ENCODE measurements at places on chromosomes 5 and 9.

DNA sequence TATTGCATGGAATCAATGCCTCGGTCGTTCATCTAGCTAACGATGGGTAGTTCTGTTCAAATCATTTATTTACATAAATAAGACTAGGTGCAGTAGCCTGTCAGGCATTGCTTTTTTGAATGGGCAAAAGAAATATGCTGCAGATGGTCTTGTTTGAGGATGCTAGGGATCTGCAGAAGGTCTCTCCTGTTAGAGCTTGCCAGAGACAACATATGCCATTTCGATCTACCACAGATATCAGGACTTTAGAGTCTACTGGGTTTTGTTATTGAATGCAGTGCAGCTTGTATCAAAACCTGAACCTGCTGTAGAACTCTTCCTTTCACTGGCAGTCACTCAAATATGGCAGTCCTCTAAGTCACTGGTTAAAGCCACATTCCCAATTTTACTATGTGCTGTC is 381.1 kb upstream of the CDH10 start:
- peak; percentile 94 for DNase-seq

DNA sequence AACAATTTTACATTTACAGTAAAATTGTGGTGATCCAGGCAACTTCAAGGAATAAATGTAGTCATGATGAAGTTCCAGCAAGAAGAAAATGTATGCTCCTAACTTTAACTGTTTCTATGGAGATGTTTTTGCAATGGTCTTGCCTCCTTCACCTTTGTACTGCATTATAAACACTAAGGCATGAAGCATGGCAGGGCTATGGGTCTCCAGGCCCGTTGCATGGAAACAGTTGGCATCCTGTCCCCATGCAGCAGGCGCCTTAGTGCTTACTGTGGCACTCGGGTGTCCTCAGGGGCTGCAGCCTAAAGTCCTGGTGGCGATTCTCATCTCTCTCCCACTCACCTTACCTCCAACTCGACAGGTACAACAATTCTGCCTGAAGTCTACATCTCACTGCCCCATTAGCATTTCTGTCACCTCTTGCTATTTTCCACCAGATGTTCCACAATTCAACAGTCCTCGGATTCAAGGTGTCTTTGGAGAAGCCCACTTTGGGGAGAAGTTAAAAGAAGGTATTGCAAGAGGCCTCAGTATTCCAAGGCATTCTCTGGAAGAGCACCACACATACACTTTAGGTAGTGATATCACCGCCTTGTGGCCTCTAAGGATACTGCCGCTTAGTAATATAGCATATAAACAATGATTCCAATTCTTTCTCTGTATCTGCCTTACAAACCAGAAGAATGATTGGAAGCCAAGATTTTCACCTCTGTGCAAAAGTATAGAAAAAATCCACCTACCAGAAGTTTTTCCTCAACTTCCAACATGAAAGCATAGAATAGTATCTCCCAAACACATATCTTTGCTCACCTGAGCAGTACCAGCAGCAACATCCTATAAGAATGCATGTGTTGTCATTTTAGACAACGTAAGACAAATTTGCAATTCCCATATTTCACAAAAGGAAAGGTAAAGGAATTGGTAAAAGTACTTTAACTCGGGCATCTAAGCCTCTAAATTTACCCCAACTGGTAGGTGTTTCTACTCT is 5.1 kb downstream of the LIFR start:
- peak; percentile 43 for DNase-seq

GRCh38 chr5:74070766-74071165 is 444.8 kb downstream of the ARHGEF28 start:
- DNase-seq = no peak

- no peak for DNase-seq
Measured at GRCh38 chr9:136180586-136180985, 24.3 kb downstream of the LHX3 start.

DNA sequence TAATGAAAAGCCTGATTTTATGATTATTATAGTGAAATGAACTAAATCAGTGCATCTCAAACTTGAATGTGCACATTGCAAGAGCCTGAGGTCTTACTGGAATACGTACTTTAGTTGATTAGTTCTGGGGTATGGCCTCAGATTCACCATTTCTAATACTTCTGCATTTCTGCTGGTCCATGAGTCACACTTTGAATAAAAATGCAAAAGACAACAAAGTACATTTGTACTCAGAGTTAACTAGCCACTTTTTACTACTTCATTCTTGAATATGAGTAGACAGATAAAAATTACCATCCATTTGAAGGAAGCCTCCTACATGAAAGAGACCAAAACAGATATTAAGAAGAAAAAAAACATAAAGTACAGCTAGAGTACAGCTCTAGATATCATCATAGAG is 27.1 kb upstream of the PRR16 start:
- DNase-seq = no peak

- DNase-seq = no peak
Measured at GRCh38 chr5:423626-424261, 19.2 kb upstream of the EXOC3 start.

DNA sequence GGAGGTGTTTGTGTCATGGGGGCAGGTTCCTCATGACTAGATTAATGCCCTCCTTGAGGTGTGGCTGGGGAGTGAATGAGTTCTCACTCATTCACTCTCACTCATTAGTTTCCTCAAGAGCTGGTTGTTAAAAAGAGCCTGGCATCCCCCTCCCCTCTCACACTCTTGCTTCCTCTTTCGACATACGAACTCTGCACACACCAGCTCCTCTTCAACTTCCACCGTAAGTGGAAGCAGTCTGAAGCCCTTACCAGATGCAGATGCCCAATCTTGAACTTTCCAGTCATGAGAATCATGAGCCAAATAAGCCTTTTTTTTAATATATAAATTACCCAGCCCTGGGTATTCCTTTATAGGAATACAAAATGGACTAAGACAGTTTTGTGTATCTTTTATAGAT is 82.5 kb downstream of the SPRY4 start:
- DNase-seq = no peak

- DNase-seq = no peak
Measured at GRCh38 chr9:125812403-125812802, 65.2 kb downstream of the PBX3 start.

DNA sequence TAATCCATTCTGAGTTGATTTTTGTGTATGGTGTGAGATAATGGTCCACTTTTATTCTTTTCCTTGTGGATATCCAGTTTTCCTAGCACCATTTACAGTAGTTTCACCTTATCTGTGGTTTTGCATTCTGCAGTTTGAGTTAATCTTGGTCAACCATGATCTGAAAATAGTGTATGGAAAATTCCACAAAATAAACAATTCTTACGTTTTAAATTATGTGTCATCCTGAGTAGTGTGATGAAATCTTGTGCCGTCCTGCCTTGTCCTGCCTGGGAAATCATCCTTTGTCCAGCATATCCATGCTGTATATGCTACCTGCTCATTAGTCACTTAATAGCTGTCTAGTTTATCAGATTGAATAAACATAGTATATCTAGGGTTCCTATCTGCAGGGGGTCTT is 42.1 kb downstream of the CDC42SE2 start:
- no peak for DNase-seq

DNA sequence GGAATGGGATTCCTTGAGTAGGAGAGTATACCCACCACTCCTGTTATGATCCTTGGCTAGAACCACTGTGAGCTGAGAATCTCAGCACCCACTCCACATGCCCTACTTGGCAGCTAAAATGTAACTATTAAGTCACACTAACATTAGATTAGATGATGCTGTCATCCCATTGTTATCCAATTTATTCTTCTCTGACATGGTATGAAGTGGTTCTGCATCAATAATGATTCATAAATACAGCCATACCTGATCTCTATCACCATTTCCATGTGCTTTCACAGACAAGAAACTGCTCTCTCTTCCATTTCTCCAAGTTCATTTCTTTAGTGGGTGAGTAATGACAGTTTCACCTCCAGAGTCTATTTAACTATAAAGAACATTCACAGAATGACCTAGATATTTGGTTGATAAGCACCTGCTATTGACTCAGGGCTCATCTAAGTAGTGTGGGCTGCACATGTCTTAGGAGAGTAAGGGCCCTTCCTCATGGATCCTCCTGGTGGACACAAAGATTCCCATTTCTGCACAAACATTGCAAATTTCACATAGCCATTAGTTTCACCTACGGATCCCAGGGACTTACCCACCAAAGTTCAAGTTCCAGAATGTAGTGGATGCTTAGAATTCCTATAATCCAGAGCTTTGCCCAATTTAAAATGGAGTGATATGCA is 187.9 kb downstream of the EBF1 start:
- DNase-seq = no peak

DNA sequence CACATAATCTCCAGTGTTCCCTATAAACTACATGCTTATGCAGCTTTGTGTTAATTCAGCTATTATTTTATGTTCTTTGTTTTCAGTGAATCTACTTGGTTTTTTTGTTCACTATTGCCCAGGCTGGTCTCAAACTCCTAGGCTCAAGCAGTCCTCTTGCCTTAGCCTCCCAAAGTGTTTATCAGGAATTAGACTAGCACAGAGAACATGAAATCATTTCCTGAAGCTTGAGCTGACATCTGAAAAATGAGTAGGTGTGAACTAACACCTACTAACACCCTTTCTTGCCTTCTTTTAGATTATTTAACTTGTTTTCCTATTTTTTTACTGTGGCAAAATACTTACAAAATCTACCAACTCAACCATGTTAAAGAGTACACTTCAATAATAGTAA is 25.0 kb downstream of the CENPP start:
- DNase-seq = no peak

- peak; percentile 97 for DNase-seq
Measured at GRCh38 chr9:6869081-6869948, 111.5 kb downstream of the KDM4C start.

DNA sequence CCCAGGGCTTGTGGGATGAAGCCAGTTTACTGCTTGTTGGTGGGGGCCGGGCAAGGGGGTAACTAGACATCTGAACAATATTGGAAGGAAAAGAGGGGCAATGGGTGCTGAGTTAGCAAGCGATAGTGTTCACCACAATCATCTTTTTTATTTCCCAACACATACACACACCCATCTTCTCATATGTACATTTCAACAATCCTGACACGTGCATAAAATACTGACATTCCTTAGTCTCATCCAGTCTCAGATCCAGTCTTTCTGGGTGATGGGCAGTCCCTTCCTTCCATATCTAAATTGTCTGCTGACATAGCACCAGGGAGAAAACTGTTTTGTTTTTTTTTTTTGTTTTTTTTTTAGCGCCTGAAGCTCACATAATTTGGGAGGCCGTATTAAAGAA is 333.6 kb upstream of the TRPC7 start:
- no peak for DNase-seq

DNA sequence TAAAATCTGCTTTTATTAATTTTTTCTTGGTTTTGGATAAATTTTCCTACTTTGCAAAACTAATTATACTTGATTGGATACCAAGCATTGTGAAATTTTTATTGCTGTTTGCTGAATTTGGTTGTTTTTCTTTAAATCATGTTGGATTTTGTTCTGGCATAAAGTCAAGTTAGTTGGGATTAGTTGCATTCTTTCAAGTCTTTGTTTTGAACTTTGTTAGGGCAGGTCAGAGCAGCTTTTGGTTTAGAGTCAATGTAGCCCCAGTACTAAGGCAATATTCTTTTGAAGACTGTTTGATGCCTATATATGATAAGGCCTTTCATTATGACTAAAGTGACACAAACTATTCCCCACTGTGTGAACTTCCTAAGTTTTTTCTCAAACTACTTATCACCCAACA is 531.1 kb downstream of the RASEF start:
- DNase-seq = no peak

DNA sequence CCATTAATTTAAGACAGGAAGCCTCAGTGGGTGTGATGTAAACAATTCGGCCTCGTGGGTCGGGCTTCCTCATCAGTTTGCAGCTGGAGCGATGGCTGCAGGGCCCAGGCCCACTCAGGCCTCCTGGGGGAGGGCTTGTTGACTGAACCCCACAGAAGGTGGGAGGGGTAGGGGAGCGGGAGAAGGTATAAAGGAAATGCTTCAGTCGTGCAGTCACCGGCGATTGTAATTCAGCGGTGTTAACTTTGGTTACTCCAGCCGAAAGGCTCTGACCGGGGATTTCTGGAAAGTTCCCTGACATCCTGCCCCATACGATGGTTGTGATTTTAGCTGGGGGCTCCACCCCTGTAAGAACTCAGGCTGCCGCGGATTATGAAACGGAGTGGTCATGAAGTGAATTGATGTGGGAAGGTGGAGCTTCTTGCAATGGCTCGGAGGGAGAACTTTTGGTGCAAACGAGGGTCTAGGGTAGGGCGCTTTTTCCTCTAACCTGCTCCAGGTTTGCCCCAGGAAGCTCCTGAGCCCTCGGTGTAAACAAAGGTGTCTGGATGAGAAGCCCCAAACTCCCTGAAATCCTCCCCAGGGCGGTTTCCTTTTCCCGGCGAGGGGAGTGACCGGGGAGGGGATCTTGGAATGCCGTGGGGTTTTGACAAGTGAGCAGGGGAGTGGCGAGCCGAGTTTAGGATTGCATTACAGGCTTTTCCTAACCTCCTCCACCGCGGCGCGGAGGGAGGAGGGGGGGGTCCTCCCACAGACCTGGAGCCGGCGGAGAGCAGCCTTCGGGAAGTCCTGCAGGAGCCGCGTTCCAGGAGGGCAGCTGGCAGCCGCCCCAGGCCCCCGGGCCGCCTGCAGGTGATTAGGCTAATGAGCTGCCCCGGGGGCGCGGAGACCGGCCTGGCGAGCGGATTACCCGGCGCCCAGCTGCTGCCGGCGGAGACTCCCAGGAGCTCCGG is 215.5 kb downstream of the PDZD2 start:
- peak; percentile 11 for DNase-seq

- DNase-seq = no peak
Measured at GRCh38 chr5:79720096-79720495, 30.5 kb downstream of the CMYA5 start.

GRCh38 chr5:64693636-64694035 is 3.3 kb downstream of the SHISAL2B start:
- no peak for DNase-seq

DNA sequence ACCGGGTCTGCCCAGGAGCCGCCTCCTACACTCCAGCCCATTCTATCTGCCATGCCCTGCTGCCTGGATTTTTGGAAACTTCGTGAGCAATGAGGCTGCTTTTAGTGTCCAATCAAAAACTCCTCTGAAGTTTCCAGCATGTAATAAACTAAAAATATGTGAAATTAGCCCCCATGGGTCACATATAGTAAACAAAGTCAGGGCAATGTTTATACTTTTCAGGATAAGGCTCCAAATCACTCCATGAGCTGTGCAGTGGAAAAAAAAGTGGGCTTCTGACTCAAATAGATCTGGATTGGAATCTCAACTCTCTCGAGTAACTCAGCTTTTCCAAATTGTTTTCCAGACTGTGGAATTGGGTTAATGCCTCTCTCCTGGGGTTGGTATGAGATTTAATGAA is 68.2 kb downstream of the PIK3R1 start:
- no peak for DNase-seq

DNA sequence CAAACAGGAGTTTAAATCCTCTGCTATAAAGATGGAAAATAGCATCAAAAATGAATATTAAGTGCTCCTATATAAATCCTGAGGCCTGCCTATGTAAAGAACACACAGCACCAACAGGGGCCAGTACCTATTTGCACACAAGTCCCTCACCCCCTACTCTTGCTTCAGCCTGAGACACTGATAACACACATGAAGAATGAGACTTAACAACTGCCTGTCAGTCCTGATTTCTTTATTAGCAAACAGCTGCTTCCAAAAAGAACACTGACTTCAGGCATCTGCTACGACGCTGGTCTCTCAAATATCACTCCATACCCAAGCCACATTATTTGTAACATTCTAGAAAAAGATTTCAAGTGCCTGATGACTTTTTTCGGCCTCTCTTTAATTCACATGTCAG is 55.5 kb downstream of the MYO10 start:
- no peak for DNase-seq

GRCh38 chr9:91766315-91767069 is 183.5 kb downstream of the ROR2 start:
- DNase-seq = no peak
